ENCODE measurements at places on chromosomes 6 and 20.

- no peak for DNase-seq
Measured at GRCh38 chr6:63476302-63476701, 96.0 kb upstream of the LOC128125822 start.

DNA sequence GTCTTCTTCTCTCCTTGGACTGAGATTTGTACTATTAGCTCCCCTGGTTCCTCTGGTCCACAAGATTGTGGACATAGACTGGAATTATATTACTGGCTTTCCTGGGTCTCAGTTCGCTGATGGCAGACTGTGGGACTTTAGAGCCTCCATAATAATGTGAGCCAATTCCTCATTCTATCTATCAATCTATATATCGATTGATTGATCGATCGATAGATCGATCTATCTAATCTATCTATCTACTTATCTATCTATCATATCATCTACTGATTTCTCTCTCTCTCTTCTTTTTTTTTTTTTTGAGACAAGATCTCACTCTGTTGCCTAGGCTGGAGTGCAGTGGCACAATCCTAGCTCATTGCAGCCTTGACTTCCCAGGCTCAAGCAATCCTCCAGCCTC lies 51.5 kb upstream of the DDR1 start:
- no peak for DNase-seq

DNA sequence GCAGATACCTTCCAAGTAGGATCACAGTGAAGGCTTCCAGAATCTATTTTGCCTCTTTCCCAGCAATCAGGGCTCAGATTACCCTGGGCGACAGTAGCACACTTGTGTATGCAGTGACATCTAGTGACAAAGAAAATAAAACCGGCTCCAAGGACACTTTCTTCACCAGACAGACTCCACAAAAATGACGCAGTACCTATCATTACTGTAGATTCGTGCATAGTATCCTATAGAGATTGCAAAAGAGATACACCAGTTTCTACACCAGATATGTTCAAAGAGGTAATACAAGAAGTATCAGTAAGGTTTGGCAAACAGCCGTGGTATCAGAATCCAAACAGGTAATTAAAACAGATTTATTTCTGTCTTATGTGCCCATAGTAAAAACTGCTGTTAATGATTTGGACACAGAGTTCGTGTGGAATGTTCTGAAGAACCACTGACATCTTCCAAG lies 600.4 kb upstream of the JAG1 start:
- no peak for DNase-seq

DNA sequence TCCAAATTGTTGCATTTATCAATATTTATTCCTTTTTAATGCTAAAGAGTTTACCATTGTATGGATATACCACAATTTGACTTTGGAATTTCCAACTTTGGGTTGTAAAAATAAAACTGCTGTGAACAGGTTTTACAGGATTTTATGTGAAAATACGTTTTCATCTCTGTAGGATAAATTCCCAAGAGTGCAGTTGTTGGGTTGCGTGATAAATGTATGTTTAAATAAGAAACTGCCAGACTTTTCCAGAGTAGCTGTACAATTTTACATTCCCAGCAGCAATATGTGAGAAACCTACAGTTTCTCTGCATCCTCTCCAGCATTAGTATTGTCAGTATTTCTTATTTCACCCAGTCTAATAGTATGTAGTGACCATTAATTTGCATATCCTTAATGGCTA lies 12.6 kb downstream of the TAB2 start:
- no peak for DNase-seq

GRCh38 chr6:116512111-116512559 lies 696 bp downstream of the CALHM5 start:
- DNase-seq, result no peak

DNA sequence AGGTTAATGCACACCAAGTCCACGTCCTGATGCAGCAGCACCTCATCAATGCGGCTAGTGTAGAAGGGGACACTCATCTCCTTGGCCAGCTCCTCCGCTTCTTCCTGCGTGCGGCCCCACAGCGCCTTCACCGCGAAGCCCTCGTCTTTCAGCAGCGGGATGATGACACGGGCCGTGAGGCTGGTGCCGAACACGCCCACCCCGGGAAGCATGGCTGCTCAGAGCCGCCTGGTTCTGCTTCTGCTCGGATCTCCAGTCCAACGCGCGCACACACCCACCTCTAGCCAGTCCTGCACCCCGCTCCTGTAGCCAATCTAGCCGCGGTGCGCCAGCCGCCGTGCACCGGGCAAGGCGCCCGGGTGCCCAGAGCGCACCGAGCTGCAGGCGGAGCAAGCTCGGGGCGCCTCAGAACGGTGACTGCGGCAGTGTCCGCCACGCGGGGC lies 700 bp downstream of the GFOD1 start:
- DNase-seq, result peak; percentile 60

DNA sequence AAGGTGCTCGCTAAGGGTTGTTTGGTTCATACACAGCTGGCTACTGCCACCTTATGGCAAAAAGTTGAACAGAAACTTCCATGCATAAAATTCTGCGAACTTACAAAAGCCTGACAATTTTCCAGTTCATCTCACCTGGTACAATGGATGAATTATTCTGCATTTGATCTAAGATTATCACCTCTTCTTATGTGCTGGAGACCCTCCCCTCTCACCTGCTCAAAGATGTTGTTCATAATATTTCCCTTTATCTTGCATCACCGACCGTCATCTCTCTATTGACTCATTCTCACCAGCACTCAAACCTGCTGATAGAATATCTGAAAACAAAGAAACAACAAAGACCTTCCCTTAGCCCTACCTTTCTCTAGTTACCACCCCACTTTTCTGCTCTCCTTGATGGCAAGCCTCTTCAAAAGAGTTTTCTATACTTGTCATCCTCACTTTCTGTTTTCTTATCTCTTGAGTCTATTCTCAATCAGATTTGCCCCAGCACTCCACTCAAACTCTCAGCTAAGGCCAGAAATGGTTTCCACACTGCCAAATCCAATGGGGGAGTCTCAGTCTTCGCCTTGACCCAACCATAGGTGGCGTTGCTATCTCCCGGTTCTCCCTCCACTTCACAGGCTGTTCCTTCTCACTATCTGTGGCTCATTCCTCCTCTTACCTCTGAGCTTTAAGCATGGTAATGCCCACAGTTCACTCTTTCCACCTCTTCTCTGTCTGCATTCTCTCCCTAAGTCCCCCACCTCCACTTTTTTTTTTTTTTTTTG lies 25.8 kb downstream of the SNRNP48 start:
- DNase-seq, result peak; percentile 45

DNA sequence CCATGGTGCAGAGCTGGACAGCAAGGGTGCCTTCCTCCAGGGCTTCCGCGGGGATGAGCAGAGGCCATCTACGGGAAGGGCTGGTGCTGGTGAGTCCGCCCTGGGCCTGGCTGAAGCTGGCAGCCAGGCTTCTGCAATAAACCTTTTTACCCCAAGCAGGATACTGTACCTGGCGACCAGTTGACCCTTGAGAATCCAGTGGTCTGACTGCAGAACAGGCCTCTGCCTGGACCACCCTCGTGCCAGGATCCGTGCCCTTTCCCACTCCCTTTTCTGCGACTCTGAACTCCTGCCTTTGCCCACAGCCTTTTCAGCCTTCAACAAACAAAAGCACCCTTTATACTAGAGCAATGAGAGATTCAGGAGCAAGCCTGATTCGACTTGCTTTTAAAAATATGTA lies 18.9 kb downstream of the CDH26 start:
- no peak for DNase-seq

- no peak for DNase-seq
Measured at GRCh38 chr20:59164686-59165391, 1.2 kb downstream of the ZNF831 start.

DNA sequence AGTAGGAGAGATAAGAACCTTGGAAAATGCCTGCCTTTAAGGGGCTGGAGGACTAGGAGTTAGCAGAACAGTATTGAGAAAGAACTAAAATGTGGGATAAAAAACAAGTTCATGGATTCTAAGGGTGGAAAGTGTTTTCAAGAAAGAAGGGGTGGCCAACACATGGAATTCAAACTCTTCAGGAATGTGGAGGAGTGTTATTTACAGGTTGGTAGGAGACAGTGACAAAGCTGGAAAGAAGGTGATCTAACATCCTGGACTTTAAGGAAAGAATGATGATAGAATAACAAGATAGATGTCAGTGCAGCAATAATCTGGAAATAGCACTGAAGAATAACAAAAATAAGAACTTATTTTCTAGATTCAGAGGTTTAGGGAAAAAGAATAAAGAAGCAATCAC lies 54.0 kb upstream of the TNFRSF21 start:
- DNase-seq, result no peak

DNA sequence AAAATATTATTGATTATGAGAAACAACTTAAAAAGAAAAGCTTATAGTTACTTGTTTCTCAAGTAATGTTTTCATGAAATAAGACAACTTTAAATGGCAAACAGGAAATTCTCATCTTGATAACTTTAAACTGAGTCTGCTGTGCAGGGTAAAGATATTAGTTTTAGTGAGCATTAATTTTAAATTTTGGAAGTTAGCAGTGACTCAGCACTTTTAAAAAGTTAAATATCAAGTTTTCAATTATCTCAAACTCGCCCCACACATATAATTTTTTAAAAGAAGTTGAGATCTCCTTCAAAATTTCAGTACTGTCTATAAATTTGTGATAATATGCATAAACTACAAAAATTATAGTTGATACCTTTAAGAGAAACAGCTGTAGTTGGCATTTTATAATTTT lies 337.3 kb upstream of the NT5E start:
- no peak for DNase-seq
